Substantia nigra (tissue), 51 donors: ENCODE measurements at places on chromosomes 2 and 18.

GRCh38 chr2:11097854-11098387, 57.3 kb upstream of the SLC66A3 start:
- no peak for DNase-seq

GRCh38 chr2:232348936-232349335, 29.6 kb upstream of the ALPP start:
- no peak for DNase-seq

DNA sequence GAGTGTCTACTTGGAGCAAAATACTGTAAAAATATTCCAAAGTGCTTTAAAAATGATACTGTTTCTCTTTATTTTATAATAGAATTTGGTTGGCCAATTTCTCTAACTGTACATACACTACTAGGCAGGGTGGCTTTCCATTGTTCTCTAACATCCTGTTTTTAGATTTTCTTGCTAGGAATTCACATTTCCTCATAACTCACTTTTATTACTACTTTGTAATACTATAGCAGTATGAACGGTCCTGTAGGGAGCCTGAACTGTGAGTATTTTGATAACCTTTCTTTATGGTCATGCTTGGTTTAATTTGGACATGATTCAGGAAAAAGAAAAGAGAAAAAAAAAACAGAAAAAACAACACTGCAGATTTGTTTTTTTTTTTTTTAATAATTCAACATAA, 37.8 kb downstream of the GCG start:
- no peak for DNase-seq

- no peak for DNase-seq
These were observed 85.3 kb downstream of the LRRFIP1 start for GRCh38 chr2:237712477-237713377.

GRCh38 chr2:191355170-191355758, 110.1 kb downstream of the MYO1B start:
- DNase-seq: no peak

- DNase-seq: no peak
These were observed 58.9 kb upstream of the CTNNA2 start for GRCh38 chr2:79453918-79454317.

DNA sequence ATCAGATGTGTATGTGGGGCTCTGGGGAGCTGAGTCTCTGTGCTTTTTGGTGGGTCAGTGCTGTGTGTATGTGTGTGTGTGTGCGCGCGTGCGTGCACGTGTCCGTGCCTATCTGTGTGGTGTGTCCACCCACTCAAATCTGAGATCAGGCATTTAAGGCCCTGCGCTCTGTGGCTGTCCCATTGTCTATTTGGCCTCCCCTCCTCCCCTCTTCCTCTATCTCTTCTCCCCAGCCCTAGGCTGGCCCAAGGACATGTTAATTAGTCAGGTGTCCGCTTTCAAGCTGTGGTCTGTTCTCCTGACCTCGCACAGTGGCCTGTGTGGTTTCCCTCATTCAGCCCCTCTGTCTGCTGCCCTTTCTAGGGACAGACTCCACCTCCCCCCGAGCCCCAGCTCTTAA, 136.4 kb downstream of the DYSF start:
- no peak for DNase-seq

GRCh38 chr2:70068119-70068518, 19.2 kb upstream of the PCBP1 start:
- DNase-seq: no peak

GRCh38 chr2:127506510-127506909, 19.8 kb downstream of the IWS1 start:
- DNase-seq: no peak

DNA sequence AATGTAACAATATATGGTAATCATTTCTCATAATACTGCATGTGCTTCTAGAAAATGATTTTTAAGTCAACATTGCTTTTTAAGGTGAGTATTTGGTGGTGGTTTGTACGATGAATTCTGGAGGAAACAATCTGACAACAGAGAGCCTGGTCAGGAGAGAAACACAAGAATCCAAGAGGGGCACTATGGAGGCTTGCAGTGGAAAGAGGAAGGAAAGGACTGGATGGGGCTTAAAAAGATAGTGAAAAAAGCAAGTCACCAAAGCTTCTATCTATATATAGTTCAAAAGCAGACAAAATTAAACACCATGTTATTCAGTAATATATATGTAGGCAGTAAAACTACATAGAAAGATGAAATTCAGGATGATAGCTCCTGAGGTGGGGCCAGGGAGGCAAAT, 109.4 kb upstream of the SERTAD2 start:
- no peak for DNase-seq

DNA sequence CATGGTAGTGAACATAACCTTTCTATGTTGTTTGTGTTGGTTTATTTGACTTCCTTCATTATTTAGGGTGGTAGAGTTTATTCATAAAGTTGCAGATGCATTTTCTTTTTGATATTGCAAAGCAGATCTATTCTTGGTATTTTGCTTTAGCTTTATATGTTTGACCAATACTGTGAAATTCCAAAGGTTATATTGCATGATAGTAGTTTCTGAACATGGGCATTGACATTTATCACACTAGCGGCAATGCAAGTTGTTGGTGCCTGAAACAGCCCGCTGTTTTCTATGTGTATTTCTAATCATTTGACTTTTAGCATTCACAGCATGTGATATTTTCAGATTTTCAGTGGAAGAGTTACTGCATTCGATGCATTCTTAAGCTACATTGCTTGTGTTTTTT, 87.2 kb downstream of the ASXL3 start:
- DNase-seq: no peak

DNA sequence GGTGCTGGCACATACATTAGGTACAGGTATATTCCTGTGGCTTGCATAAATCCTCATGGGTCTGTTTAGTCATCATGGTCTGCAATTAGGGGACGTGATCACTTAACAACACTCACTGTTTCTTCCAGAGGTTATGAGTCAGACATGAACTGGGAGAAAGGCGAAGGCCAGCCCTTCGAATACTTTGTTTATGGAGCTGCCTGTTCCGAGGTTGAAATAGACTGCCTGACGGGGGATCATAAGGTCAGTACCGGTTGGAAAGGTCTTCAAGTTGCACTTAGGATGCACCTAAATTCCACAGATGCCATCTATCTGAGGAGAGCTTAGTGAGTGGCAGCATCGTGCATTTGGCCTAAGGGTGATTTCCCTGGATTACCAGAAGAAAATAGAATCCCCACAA, 76.9 kb downstream of the AOX1 start:
- DNase-seq: no peak

DNA sequence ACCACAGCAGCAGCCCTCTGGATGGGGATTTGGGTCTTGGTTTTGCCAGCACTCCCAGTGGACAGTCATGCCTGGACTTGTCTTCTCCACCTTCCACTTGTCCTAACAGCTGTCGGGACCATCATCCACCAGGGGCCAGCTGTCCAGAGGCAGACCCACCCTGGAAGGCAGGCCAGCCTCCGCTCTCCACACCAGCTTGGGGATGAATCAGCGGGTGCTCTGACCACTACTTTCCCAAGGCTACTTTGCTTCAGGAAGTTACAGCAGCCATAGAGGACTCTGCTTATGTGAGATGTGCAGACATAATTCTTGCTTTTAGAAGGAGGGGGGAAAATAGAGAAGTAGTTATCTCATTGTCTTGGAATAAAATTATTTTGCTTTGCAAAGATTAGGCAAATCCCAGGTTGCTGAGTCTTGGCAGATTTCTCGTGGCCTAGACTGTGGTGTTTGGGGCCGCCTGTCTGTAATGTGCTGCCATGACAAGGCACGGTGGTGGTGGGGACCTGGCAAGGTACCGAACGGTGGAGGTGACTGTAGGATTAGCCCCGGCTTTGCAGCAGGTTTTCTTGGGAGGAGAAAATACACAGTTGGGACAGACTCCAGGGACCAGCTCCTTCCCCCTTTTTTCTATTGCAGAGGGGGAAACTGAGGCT, 148.7 kb downstream of the AGAP1 start:
- no peak for DNase-seq

GRCh38 chr2:173860082-173860481, 105.1 kb downstream of the SP3 start:
- DNase-seq: no peak
